ENCODE measurements at places on chromosomes 16 and 17. TPM values are rescaled to one million over a fixed set of nuclear protein-coding genes. Genes with fewer than 3 reads are reported as not detected.

- no peak for DNase-seq
Observed at GRCh38 chr17:47279062-47279801, 25.6 kb downstream of the ITGB3 start.

DNA sequence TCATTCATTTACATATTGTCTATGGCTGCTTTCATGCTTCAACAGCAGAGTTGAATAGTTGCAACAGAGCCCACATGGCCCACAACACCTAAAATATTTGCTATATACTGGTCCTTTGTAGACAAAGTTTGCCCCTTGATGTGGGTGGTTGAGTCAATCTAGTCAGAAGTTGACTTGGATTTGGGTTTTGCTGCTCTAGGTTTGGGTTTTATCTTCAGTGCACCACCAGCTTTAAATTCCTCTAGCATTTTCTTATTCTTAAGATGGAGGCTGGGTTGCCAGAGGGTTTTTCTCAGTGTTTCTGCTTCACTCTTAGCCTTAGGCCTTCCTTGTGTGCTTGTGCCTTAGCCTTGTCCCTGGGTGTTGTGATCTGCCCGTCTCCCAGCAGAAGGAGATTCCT, 51.0 kb downstream of the CCDC182 start:
- DNase-seq, result no peak

GRCh38 chr17:17376362-17376761, 73.2 kb downstream of the NT5M start:
- DNase-seq, result no peak

GRCh38 chr16:260326-260725, 15.4 kb downstream of the RGS11 start:
- DNase-seq, result no peak

GRCh38 chr16:56122251-56122650, 69.0 kb upstream of the GNAO1 start:
- DNase-seq, result no peak

SPNS3 gene
- total RNA-seq, result 0.38 TPM

Data from mucosa of descending colon (tissue), 3 donors.